ENCODE measurements at places on chromosomes 12 and 14.

GRCh38 chr14:92728759-92729364 is 19.6 kb downstream of the LGMN start:
- DNase-seq = peak; percentile 76

- no peak for DNase-seq
Measured at GRCh38 chr14:70753518-70753953, 55.8 kb downstream of the MAP3K9 start.

DNA sequence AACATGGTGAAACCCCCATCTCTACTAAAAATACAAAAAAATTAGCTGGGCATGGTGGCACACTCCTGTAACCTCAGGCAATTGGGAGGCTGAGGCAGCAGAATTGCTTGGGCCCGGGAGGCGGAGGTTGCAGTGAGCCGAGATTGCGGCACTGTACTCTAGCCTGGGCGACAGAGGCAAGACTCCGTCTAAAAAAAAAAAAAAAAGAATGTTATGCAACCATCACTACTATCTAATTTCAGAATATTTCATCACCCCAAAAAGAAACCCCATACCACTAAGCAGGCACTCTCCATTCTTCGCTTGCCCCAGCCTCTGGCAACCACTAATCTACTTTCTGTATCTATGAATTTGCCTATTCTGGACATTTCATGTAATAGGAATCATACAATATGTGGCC is 68.8 kb upstream of the AMN start:
- DNase-seq = no peak

- DNase-seq = no peak
Measured at GRCh38 chr14:32724867-32725471, 213.7 kb upstream of the NPAS3 start.

GRCh38 chr12:18905134-18905533 is 167.2 kb downstream of the CAPZA3 start:
- DNase-seq = no peak

DNA sequence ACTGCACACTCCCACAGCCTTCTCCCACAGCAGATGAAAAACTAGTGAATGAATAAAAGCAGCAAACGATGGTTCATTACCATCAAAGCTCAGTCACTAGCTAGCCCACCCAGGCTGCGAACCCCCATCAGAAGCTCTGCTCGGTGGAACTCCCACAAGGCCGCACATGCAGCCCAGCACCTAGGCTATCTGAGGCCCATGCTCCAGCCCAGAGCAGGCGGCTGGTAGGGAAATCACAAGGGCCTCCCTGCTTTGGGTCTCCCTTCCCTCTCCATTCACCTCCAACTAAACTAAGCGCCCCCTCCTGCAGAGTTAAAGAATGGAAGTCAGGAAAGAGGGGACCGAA is 69.0 kb downstream of the ITPK1 start:
- no peak for DNase-seq

- DNase-seq = peak; percentile 88
Measured at GRCh38 chr14:60649875-60650372, 647 bp upstream of the SIX1 start.

- no peak for DNase-seq
Measured at GRCh38 chr14:20907214-20907613, 16.0 kb downstream of the RNASE3 start.

DNA sequence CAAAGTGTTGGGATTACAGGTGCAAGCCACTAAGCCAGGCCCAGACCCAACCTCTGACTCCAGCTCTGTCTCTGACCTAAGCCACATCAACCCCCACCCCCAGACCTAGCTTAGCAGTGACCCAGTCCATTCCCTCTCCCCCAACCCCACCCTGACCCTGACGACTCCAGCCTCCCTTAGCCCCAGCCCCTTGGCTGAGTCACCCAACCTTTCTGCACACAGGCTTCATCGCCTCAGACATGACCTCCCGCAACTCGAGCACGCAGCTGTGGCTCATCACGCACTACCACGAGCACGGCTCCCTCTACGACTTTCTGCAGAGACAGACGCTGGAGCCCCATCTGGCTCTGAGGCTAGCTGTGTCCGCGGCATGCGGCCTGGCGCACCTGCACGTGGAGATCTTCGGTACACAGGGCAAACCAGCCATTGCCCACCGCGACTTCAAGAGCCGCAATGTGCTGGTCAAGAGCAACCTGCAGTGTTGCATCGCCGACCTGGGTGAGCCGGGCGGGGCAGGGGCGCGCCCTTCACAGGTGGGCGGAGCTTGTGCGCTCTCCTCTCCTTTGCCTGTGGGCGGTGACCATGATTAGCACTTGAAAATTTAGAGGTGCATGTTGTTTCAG is 7.8 kb downstream of the ACVRL1 start:
- no peak for DNase-seq

DNA sequence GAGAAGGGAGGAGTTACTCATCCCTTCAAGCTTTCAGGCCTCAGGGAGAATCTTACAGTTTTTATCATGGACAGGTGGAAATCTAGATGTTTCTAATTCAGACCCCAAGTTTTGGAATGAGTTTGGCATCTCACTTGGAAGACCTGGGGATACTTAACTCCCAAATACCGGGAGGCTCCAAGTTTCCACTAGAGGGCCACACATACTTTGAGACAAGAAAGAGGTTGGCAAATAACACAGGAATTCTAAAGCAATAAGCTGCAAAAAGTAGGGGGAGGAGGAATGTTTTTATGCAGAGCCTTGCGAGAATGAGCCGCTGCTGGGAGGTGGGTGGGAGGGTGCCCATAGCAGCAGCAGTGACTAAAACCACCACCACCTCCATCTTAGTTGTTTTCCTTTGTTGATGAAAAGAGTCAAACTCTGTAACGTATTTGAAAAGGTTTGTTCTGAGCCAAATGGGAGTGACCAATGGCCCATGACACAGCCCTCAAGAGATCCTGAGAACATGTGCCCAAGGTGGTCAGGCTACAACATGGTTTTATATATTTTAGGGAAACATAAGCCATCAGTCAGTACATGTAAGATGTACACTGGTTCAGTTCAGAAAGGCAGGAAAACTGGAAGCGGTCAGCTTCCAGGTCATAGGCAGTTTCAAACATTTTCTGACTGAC is 34.2 kb upstream of the RNASE1 start:
- DNase-seq = no peak

GRCh38 chr12:74741112-74741511 is 203.5 kb downstream of the ATXN7L3B start:
- DNase-seq = no peak

DNA sequence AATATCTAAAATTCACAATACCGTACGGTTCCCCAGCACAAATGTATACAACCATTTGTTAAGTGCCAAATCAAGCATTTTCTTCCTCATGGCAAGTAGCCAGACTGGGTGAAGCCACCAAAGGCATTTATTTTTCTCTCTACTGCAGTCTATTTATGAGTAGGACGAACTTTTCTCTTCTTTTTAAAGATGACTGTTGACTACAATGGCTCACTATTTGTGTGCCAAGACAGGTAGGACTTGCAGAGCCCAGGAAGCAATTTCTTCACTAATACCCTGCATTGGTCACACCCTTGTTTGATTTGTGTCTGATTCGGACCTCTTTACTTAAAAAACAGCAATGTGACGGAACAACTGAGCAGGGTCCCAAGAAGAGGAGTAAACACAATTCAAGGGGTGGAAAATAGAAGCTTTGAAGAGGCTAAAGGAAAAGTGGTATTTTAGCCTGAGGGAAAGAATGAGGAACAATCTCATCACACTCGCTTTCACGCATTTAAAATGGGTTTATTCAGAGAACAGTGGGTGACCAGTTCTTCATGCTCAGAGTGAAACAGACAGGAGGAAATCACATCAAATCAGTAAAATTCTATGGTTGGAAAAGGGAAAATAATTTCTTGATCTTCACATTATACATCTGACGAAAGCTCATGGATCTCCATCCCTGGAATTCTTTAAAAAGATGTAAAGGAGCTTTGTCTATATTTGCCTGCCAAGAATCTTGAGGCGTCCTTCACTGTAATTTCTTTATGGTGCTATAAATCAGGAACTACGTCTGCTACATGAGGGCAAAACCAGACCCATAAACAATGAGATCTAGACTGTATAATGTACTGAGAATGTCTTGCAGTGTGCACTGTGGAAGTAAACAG is 183.8 kb downstream of the PPM1H start:
- no peak for DNase-seq

DNA sequence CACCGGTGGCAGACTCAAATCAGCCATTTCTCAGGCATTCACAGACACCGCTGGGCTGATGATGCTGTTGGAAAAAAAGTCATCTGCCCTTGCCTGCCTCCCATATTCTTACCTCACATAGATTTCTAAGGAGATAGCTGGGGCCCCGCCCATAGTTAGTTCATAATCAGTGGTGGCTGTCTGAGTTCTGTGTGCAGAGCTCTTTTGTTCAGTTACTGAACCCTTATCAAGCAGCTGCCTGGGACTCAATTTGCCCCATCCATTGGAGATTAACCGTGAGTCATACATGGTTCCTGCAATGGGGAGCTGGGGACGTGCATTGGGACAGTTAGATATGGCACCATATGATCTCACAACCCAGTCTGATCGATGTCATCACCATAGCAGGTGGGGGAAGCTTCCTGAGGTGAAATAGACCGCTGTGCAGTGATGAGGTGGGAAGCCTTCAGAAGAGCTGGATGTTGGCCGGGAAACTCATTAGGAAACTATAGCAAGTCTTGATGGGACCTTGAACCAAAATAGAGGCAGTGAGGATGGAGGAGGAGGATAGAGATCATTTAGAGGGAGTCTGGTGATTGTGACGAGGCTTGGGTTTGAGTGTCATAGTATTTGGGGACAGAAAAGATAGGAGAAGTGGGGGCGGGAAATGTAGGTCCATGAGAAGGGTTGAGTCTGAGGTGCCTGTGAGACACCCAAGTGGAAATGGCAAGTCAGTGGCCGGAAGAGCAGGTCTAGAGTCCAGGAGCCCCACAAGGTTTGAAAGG is 147.8 kb downstream of the GCH1 start:
- DNase-seq = no peak

DNA sequence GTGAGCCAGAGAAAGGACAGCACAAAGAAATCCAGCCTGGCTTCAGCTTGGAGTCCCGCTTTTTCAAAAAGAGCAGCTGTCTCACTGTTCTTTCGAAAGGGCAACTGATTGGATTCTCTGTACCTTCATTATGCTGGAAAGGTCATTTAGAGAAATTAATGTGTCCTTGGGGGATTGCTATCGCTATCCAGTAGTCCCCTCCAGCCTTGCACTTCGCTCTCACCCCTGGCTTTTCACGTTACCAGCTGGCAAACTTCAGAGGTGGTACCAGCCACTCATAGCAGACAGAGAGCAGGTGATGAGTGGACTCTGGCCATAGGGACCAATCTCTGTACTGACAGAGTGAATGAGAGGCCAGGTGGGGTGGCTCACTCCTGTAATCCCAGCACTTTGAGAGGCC is 11.8 kb upstream of the NUAK1 start:
- peak; percentile 85 for DNase-seq

DNA sequence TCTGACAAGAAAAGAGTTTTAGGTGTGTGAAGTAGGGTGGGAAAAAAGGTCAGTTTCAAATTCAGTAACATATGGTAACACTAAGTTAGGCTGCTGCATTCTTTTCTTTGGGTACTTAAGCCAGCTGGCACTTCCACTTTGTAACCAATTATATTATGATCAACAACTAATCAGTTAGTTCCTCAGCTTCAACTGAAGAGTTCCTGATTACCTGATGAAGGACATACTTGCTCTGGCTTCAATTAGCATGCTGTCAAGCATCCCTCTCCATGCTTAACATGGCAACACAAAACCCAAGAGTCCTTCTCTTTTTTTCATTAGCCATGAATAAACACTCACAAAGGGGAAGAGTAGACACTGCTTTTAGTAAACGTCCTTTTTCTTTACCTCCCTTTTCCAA is 6.8 kb upstream of the KANSL2 start:
- DNase-seq = no peak

DNA sequence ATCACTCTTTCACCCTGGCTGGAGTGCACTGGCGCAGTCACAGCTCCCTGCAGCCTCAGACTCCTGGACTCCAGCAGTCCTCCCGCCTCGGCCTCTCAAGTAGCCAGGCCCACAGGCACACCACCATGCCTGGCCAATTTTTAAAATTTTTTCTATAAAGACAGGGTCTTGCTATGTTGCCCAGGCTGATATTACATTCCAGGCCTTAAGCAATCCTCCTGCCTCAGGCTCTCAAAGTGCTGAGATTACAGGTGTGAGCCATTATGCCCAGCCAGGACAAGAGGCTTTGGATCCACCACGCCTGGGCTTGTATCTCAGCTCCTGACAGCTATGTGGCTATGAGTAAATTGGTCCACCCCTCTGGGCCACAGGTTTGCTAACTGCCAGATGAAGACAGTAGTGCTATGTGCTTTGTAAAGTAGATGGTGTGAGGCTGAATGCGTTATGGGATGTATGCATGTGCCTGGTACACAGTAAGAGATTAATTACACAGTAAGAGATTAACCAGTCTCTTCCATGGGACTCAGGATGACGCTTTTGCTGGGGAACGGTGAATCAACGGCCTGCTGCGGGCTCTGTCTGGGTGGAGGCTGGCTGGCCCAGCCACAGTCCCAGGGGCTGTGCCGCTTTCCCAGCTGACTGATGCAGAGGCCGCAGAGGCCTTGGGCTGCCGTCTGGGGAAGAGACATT is 53.3 kb upstream of the NCOR2 start:
- no peak for DNase-seq

- DNase-seq = no peak
Measured at GRCh38 chr12:96327889-96328288, 72.3 kb downstream of the CDK17 start.

- no peak for DNase-seq
Measured at GRCh38 chr12:740921-741320, 11.5 kb upstream of the WNK1 start.

DNA sequence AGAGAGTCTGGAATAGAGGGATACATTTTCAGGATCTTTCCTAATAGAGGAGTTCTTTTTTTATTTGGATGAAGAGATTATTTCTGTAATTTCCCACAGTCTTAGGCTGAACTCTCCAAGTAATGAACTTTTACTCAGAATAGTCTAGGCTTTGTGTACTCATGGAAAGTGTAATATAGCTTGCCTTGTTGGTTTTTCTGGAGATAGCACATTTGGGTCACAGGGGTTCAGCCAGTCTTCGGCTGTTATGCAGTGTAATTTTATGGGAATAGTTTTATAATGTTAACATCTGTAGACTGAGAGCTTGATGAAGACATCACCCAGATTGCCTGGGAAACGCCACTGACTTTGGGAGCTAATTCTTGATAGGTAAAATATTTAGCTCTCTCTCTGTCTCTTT is 450.8 kb downstream of the RAD51B start:
- no peak for DNase-seq

GRCh38 chr12:94150240-94151121 is 2.1 kb downstream of the PLXNC1 start:
- DNase-seq = peak; percentile 18

GRCh38 chr12:120428597-120429229 is 9.2 kb upstream of the COX6A1 start:
- DNase-seq = no peak

- no peak for DNase-seq
Measured at GRCh38 chr12:106580671-106581508, 1.9 kb upstream of the RFX4 start.

DNA sequence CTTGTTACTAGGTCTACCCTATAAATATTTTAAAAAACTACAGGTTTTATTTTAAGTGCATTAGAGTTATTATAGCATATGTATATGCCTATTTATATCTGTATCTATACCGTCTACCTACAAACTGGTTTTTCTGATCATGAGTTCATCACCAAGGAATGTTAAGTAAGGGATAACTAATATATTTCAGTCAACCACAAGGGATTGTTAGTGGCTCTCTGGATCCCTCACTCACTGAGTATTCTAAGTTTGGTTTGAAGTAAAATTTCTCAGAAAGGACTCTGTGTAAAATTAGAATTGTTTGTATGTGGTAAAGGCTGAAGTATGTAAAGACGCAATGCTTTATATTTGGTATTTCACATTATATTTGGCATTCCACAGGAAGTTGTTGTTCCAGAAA is 4.8 kb downstream of the EPYC start:
- no peak for DNase-seq

GRCh38 chr14:97021001-97021400 is 223.8 kb downstream of the VRK1 start:
- DNase-seq = no peak

All from DMS79 (cell line).